ENCODE measurements at places on chromosomes 1 and 21.
A peak's percentile ranks its signal among the peaks of the same experiment; 100 is the strongest.

DNA sequence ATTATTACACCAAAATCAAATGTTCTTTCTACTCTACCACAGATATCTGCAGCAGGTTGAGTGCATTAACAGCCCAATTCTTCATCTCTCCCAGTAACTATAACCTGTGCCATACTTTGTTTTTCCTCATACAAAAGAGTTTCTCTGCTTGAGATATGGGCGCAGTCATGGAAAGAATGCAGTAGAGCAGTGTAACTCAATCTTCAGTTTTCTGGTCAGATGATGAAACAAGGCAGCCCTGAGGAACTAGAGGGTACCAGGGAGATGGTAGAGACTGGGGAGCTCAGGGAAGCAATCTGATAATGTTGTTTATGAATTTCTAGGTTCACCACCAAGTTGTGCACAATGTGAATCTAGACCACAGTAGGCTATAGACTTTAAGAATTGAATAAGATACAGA is 39.6 kb downstream of the ASPM start:
- no peaks in the 10 kb centered on the region for H3K27me3 ChIP-seq
- H3K36me3 ChIP-seq = peaks cover 6% of the 10 kb centered on the region
- no peak overlapping the region for H3K4me3 ChIP-seq
- ATAC-seq = no peak
- no peak overlapping the region for H3K27ac ChIP-seq

- peaks cover 13% of the 10 kb centered on the region for H3K4me1 ChIP-seq
- peak overlapping the region; percentile 70 for H3K4me3 ChIP-seq
- no peaks in the 10 kb centered on the region for H3K36me3 ChIP-seq
- peak overlapping the region; percentile 52 for H3K27ac ChIP-seq
- no peak for ATAC-seq
- H3K27me3 ChIP-seq = peaks cover 31% of the 10 kb centered on the region
Measured at GRCh38 chr1:78047106-78047505, 1.3 kb downstream of the GIPC2 start.

GRCh38 chr1:245266105-245266504 is 111.3 kb downstream of the KIF26B start:
- peaks cover 10% of the 10 kb centered on the region for H3K27me3 ChIP-seq
- H3K4me1 ChIP-seq = no peaks in the 10 kb centered on the region
- H3K4me3 ChIP-seq = no peak overlapping the region
- H3K36me3 ChIP-seq = no peaks in the 10 kb centered on the region
- no peak for ATAC-seq

GRCh38 chr1:151238467-151238739 is 16.1 kb upstream of the PSMD4 start:
- ATAC-seq = no peak
- peaks cover 5% of the 10 kb centered on the region for H3K4me1 ChIP-seq
- H3K27ac ChIP-seq = peak overlapping the region; percentile 48
- peaks cover 100% of the 10 kb centered on the region for H3K36me3 ChIP-seq
- H3K4me3 ChIP-seq = no peak overlapping the region
- H3K27me3 ChIP-seq = no peaks in the 10 kb centered on the region

- peaks cover 19% of the 10 kb centered on the region for H3K4me1 ChIP-seq
- peak; percentile 21 for ATAC-seq
- H3K27me3 ChIP-seq = peaks cover 5% of the 10 kb centered on the region
- peaks cover 6% of the 10 kb centered on the region for H3K36me3 ChIP-seq
- no peak overlapping the region for H3K27ac ChIP-seq
Measured at GRCh38 chr21:45555557-45556301, 13.5 kb upstream of the SLC19A1 start.

DNA sequence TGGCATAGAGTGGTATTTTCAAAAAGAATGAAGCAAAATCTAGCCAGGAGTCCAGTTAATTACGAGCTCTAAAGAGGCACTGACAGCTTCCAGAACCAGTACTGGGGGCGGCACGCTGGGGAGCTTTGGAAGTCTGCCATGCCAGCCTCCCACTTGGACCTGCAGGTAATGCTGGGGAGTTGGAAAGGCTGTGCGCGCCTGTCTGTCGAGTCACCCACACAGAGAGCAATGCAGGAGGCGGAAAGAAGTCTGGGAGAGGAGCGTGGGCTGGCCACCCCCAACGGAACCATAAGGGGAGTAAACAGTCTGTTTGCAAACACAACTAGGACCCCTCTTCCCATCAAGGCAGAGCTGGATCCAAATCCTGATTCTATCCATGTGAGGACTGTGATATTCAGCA is 84.5 kb downstream of the BEND5 start:
- H3K4me3 ChIP-seq = no peak overlapping the region
- no peaks in the 10 kb centered on the region for H3K36me3 ChIP-seq
- ATAC-seq = no peak
- no peak overlapping the region for H3K27ac ChIP-seq
- peaks cover 6% of the 10 kb centered on the region for H3K27me3 ChIP-seq

GRCh38 chr1:2132222-2133038 is 62.1 kb downstream of the FAAP20 start:
- no peak for ATAC-seq
- no peaks in the 10 kb centered on the region for H3K36me3 ChIP-seq
- no peaks in the 10 kb centered on the region for H3K27me3 ChIP-seq
- no peaks in the 10 kb centered on the region for H3K4me1 ChIP-seq
- H3K4me3 ChIP-seq = peak overlapping the region; percentile 82
- H3K27ac ChIP-seq = peak overlapping the region; percentile 81

GRCh38 chr1:54371038-54371941 is 34.9 kb downstream of the SSBP3 start:
- H3K36me3 ChIP-seq = peaks cover 16% of the 10 kb centered on the region
- peaks cover 15% of the 10 kb centered on the region for H3K4me1 ChIP-seq
- H3K27me3 ChIP-seq = no peaks in the 10 kb centered on the region
- H3K4me3 ChIP-seq = no peak overlapping the region
- H3K27ac ChIP-seq = no peak overlapping the region

DNA sequence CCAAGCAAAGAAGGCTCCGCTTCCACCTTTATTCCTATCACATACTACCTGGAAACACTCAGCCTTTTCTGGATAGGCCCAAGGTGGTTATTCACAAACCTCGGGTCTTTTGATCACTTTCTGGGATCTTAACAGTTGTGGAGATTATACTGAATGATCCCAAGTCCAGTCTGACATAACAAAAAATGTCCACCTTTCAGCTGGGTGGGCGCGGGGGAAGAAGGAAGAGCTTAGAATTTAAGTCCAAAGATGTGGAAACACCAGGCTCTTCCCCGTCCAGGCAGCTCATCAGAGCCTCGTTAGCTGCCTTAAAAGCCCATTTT is 338 bp upstream of the C1orf53 start:
- no peak for ATAC-seq
- H3K27me3 ChIP-seq = peaks cover 36% of the 10 kb centered on the region
- no peaks in the 10 kb centered on the region for H3K36me3 ChIP-seq

- H3K4me3 ChIP-seq = no peak overlapping the region
- H3K4me1 ChIP-seq = no peaks in the 10 kb centered on the region
- H3K36me3 ChIP-seq = no peaks in the 10 kb centered on the region
- H3K27me3 ChIP-seq = peaks cover 10% of the 10 kb centered on the region
- no peak for ATAC-seq
Measured at GRCh38 chr21:33151941-33152731, 77.6 kb upstream of the IFNAR2 start.

GRCh38 chr1:227736814-227737432 is 1.7 kb downstream of the SNAP47 start:
- H3K4me3 ChIP-seq = peak overlapping the region; percentile 94
- H3K27ac ChIP-seq = peak overlapping the region; percentile 32
- peaks cover 38% of the 10 kb centered on the region for H3K36me3 ChIP-seq
- H3K27me3 ChIP-seq = no peaks in the 10 kb centered on the region
- peaks cover 30% of the 10 kb centered on the region for H3K4me1 ChIP-seq
- no peak for ATAC-seq

DNA sequence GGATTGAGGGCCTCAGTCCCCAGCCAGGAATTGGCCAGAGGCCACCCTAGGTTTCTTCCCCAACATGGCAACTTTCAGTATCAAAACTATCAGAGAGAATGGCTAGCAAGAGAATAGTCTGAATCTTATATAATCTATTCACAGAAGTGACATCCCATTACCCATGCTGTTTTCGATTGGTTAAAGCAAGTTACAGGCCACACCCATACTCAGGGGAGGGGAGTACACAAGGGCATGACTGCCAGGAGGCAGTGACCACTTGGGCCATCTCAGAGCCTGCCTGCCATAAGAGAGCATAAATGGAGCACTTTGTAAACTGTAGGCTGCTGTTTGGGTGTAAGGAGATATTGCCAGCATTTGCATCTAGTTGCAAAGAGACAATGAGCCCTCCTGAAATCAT is 65.4 kb downstream of the FAM163A start:
- no peak overlapping the region for H3K27ac ChIP-seq
- no peak overlapping the region for H3K4me3 ChIP-seq
- H3K27me3 ChIP-seq = peaks cover 6% of the 10 kb centered on the region
- no peaks in the 10 kb centered on the region for H3K36me3 ChIP-seq
- ATAC-seq = no peak

GRCh38 chr1:116579259-116579875 is 8.5 kb upstream of the CD58 start:
- peaks cover 26% of the 10 kb centered on the region for H3K36me3 ChIP-seq
- no peak overlapping the region for H3K4me3 ChIP-seq
- H3K27me3 ChIP-seq = no peaks in the 10 kb centered on the region
- H3K27ac ChIP-seq = no peak overlapping the region

DNA sequence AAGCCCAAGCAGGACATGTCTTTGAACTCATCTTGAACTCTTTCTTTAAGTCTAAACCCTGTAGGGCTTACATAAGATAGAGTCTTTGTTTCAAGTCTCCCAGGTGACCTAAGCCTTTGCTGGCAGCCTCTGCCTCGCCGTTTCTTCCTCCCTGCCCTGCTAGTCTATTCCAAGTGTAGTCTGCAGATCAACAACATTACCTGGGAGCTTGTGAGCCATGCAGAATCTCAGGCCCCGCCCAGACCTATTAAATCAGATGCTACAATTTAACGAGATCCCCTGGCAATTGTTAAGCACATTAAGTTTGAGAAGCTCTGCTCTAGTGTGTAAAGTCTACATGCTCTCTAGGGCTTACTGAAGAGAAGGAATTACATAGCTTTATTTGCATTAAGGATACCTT is 271.6 kb downstream of the PBX1 start:
- no peaks in the 10 kb centered on the region for H3K36me3 ChIP-seq
- no peak overlapping the region for H3K4me3 ChIP-seq
- H3K27me3 ChIP-seq = no peaks in the 10 kb centered on the region
- no peak overlapping the region for H3K27ac ChIP-seq
- no peaks in the 10 kb centered on the region for H3K4me1 ChIP-seq
- no peak for ATAC-seq

DNA sequence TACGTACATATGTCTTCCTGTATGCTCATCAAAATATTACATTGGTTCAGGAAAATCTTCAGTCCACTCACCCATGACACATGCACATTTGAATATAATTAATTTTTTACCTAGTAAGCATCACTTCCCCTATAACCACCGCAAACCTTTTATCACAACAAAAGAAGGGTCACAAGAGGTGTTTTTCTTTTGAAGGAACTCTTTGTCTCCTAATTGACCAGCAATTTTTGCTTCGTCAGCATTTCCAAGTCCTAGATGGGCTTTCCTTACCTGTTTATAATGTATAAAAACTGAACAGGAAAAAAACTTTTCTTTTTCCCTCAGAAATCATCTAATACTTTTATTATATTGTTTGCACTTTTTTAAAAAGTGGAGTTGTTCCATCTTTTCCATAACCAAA is 631.3 kb downstream of the PLA2G4A start:
- ATAC-seq = no peak
- H3K4me3 ChIP-seq = no peak overlapping the region
- no peaks in the 10 kb centered on the region for H3K36me3 ChIP-seq

GRCh38 chr1:110896090-110896489 is 23.1 kb downstream of the CD53 start:
- ATAC-seq = peak; percentile 53
- no peaks in the 10 kb centered on the region for H3K27me3 ChIP-seq
- H3K4me1 ChIP-seq = peaks cover 71% of the 10 kb centered on the region
- peaks cover 100% of the 10 kb centered on the region for H3K36me3 ChIP-seq

GRCh38 chr21:17903029-17903806 is 84.1 kb upstream of the C21orf91 start:
- H3K4me3 ChIP-seq = no peak overlapping the region
- peak; percentile 50 for ATAC-seq
- H3K4me1 ChIP-seq = peaks cover 13% of the 10 kb centered on the region
- no peak overlapping the region for H3K27ac ChIP-seq

DNA sequence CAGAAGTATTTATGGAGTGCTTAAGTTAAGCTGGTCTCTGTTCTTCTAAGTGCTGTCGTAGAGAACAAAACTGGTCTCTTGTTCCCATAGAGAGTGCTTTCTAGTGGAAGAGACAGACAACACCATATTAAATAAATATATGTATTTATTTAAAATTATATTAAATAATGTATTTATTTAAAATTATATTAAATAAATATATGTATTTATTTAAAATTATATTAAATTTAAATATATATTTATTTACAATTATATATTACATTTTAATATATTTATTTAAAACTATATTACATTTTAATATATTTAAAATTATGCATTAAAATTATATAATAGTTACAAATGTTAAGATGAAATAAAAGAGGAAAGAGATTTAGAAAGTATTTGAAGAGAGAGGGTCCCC is 175.5 kb upstream of the OLFM3 start:
- H3K4me3 ChIP-seq = no peak overlapping the region
- ATAC-seq = no peak
- no peaks in the 10 kb centered on the region for H3K36me3 ChIP-seq
- no peak overlapping the region for H3K27ac ChIP-seq
- H3K4me1 ChIP-seq = no peaks in the 10 kb centered on the region

DNA sequence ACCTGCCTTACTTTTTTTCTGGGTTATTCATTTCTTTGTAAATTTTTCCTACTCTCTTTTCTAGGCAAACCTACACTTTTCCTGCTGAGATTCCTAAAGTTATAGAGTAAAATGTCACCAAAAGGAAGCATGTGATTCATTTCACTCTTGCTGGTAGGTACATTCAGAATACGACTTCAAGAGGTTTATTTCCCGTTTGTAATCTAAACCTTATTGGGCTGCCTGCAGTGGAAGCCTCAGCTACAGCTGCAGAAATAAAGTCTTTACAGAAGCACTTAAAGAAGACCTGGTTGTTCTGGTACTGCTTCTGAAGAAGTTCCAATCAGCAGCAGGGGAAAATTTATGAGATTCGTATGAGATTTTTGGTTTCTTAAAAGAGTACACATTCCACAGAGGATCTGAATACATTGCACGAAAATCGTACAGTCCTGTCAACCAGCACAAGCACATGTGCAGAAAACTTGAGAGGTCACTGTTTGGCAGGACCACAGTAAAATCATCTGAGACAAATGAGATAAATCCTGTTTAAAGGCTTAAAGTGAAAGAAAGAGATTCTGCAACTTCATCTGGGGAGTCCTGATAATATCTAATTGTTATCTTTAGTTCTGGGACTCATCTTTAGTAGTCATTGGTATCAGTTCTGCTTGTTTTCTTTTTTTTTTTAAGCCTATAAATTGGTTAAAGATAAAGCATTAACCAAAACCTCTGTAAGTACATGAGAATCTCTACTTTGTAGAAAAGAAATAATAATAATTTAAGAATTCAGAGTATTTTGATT is 109.9 kb upstream of the ADGRL2 start:
- H3K4me1 ChIP-seq = no peaks in the 10 kb centered on the region
- no peaks in the 10 kb centered on the region for H3K36me3 ChIP-seq
- no peak overlapping the region for H3K4me3 ChIP-seq
- no peaks in the 10 kb centered on the region for H3K27me3 ChIP-seq
- no peak overlapping the region for H3K27ac ChIP-seq

GRCh38 chr1:213987422-213987926 is 299 bp upstream of the PROX1 start:
- H3K36me3 ChIP-seq = peaks cover 8% of the 10 kb centered on the region
- peak overlapping the region; percentile 11 for H3K27ac ChIP-seq
- peaks cover 15% of the 10 kb centered on the region for H3K4me1 ChIP-seq
- ATAC-seq = peak; percentile 23
- H3K27me3 ChIP-seq = peaks cover 66% of the 10 kb centered on the region

GRCh38 chr1:15523104-15524020 is 653 bp downstream of the CASP9 start:
- H3K27ac ChIP-seq = peak overlapping the region; percentile 92
- H3K4me1 ChIP-seq = peaks cover 30% of the 10 kb centered on the region
- peak overlapping the region; percentile 91 for H3K4me3 ChIP-seq
- H3K36me3 ChIP-seq = peaks cover 6% of the 10 kb centered on the region
- no peaks in the 10 kb centered on the region for H3K27me3 ChIP-seq
